Upper lobe of left lung (tissue), 6 donors: ENCODE measurements at places on chromosomes 2 and 18. TPM values are rescaled to one million over a fixed set of nuclear protein-coding genes. Genes with fewer than 3 reads are reported as not detected.

The SDC1 gene
- total RNA-seq: 147 TPM

The CRYBA2 gene
- total RNA-seq: not detected

The CWC22 gene
- 15.3 TPM for total RNA-seq

The CBLN2 gene
- total RNA-seq: not detected

The TBC1D8 gene
- total RNA-seq: 21.0 TPM

The ABHD1 gene
- total RNA-seq: 0.11 TPM

The RALBP1 gene
- total RNA-seq: 55.2 TPM

DNA sequence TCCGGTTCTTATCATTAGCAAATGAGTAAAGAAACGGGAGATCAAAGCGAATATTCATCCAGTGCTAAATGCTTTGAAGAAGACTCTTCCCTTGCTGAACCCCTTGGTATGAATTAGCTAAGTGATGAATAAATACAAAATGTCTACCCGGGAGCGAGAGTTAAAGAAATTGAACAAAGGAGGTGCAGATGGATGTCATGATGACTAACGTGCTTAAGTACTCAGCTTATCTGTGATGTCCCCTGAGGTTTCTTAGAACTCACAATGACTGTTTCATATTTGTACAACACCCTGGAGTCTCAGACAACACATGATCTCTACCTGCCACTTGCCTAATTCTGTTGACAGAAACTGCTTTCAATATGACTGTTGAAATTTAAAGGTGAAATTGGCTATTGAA is 148.5 kb downstream of the TMEM200C start:
- DNase-seq: no peak

DNA sequence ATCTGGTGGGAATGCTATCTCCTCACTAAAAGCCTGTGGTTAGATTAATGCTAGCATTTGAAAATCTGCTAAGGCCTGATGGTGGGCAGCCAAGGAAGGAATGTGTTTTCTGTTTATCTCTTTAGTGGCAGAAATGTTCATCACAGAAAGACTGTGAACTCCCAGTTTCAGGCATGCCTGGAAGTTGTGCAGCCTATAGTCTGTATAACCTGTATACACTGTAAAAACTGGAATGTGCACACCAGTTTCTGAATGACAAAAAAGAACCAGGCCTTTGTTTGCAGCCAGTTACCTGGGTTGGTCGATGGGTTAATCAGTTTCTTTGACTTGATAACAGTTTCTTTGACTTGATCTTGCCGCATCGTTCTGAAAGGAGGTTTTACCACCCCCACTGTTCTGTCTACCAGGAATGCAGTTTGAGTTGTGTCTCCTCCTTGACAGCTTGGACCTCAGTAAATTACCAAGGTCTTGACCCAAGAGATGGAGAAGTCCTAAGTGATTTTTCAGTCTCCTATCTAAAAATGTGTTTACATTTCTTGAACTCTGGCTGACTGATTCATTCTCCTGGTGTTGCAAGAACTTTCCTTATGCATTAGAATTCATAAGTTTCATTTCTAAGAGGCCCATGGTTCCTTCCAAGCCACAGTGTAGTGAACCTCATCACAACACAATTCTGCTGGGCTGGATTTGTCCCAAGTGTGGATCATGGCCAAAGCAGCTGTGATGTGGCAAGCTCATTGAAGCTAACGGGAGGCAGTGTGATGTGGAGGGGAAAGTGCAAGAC is 62.2 kb downstream of the KIAA2012 start:
- DNase-seq: no peak

DNA sequence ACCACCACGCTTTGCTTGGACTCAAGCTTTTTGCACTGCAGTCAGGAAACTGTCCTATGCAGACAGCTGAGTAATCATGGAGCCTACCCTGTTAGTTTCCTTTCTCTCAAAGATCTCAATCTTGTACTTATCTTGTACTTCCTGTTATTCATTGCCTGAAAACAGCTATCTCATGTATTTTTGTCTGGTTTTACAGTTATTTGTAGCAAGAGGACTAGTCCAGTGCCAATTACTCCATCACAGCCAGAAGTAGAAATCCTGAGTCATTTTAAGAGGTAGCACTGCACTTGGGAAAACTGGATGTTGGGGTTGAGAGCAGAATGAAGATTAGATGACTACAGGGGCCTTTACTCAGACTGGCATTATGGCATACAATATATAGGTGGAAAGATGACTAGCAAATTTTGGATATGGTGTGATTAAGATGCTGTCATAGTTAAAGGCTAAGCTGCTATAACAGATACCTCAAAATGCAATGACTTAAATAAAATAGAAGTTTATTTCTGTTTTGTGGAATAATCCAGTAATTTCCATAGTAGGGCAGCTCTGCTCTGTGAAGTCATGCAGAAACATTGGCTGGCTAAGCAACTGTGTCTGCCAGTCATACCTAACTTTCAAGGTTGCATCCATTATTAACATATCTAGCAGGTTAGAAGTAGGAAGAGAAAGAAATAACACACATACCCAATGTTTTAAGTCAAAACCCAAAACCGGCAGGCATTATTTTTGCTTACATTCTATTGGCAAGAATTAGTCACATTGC is 21.1 kb upstream of the CHMP3 start:
- no peak for DNase-seq

DNA sequence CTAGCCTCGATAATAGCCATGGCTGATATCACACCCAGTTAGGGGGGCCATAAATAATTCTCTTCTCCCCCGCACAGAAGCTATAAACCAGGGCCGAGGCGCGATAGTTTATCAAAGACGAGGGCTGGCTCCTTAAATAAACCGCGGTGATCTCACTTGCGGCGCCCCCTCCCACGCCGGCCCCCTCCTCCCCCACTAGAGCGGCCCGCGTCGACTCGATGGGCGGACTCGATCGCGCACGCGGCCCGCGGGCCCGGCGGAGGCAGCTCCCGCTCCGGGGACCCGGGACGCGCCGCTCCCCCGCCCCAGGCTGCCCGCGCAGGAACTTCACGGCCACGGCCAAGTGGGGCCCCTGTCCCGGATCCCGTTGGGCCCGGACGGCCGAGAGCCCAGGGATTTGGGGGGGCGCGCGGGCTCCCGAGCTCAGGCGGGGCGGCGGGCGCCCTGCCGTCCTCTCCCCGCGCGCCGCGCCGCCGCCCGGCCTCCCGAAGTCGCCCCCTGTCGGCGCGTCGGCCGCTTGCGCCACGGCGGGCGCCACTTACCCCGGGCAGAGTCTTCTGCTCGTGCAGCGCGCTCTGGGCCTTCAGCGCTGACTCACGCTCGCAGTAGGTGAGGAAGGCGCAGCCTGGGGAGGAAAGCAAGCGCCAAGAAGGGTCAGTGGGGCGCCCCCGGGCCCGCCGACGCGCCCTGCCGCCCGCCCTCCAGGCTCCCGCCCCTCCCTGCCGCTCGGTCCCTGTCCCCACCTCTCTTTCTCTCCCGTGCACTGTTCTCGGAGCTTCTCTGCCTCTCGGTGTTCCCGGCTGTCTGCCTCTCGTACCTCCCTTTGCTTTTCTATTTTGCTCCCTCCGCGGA is 80.4 kb downstream of the CELF4 start:
- DNase-seq: peak; percentile 87

DNA sequence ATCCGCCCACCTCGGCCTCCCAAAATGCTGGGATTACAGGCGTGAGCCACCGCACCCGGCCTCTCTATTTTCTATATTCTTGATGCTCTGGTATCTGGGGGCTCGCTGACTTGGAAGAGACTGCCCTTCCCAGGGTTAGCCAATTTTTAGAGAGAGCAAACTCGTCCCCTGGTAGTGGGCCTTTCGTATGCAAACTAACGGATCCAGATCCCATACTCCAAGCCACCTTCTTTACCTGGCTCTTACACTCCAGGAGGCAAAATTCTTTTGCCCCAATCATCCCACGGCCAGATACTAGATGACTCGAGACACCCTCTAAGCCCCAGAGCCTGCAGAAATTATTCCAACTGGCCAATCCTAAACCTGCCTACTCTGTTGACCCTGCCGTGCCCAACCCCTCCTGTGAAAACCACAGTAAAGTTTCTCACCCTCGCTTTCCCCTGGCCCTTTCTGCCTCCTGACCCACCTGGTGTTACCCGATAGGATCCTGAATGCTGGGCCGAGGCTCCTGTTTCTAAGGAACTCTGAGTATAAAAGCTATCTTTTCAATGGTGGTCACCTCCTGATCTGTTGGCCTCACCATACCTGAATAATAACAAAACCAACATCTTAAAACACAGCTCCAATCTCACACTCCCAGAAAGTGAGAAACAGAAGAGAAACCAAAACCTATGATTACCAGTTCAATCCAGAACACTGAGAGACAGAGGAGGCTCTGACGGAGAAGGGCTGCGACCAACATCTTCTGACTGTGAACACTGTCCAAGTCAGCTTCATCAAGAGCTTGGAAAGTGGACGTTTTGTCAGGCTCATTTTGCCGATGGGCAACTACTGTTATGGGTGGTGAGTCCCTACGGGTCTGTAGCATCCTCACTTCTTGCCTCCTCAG is 57.6 kb upstream of the ZNF532 start:
- DNase-seq: no peak

DNA sequence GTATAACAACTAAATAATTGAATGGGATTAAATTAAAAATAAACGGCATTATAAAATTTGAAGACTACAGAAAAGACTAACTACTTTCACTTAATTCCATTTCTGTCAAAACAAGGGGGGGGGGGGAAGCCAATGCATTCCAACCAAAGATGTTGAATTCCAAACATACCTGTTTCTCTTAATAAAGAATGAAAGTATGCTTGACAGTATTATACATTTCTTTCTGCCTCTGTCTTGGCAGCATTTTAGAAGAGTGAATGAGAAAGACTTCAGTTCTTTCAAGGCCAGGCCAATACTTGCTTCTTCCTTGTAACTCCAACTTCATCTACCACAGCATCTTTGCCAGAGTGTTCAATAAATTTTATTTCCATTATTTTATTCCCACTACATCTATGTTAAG is 65.9 kb downstream of the PDE11A start:
- DNase-seq: no peak

GRCh38 chr18:68164909-68165308 is 550.0 kb downstream of the TMX3 start:
- DNase-seq: no peak

DNA sequence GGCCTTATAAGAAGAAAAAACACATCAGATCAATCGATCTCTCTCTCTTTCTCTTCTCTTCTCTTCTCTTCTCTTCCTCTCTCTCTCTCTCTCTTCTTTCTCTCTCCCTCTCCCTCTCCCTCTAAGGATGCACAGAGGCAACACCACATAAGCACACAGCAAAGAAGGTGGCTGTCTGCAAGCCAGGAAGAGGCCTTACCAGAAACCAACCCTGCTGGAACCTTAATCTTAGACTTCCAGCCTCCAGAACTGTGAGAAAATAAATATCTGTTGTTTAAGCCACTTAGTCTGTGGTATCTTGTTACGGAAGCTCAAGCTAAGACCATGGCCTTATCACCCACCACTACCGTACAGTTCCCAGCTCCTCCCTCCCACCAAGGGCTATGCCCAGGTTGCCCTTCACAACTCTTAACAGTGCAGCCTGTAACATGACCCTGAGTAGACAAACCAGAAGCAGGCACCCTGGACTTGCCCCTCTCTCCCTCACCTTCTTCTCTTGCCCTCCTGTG is 25.2 kb upstream of the TMEM237 start:
- no peak for DNase-seq

GRCh38 chr2:67965246-67965645 is 97.6 kb downstream of the C1D start:
- no peak for DNase-seq

- no peak for DNase-seq
Observed at GRCh38 chr2:120291401-120292311, 39.0 kb downstream of the RALB start.

DNA sequence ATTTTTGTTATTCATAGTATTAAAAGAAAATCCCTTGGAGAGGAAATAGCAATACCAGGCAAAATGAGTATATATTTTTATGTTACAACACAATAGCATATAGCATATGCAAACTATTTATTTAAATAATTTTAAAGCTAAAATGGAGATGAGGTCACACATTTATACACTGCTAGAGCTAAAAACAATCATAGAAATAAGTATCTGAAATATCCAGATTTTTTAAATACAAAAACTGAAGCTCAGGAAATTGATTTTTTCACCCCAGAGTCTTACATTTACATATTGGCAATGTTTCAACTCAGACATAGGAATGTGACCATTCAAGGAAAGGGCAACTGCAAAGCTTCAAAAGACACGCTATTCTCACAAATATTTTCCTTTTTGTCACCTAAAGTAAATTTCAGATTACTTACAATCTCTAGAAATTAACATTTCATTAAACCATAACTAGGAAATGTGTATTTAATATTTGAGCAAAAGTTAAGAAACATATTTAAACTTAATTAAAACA is 8.9 kb downstream of the TFPI start:
- no peak for DNase-seq

- peak; percentile 42 for DNase-seq
Observed at GRCh38 chr18:63963615-63964256, 6.1 kb upstream of the SERPINB8 start.

DNA sequence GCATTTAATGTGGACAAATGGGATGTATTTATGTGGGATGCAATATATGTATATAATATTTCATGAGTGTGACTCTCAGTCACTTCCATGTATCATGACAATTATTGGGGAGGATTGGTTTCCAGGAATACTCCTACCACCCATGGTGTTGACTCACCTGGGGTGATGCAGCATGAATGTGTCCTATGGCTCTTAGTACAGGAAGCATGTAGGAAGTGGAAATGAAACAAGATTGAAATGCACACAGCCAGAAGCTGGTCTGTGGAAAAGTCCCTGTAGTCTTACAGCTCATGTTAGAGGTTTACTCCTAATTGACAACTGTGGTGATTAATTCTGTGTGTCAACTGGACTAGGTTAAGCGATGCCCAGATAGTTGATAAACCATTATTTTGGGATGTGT is 89.3 kb upstream of the HAAO start:
- no peak for DNase-seq

DNA sequence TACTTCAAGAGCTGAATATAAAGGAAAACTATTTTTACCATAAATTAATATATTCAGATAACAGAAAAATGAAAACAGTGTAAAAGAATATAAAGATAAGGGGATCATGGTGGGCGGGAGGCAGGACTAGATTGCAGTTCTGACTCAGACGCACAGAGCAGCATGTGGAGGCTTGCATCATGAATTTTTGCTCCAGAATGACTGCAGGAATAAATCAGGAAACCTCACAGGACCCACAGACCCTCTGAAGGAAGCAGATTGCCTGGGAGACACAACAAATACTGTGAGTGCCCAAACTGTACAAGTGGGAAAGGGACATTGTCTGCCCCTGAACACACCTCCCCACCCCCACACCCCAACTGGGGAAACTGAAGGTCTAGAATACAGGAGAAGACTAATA is 19.2 kb upstream of the SIGLEC15 start:
- DNase-seq: no peak

- no peak for DNase-seq
Observed at GRCh38 chr2:214565246-214565645, 154.4 kb downstream of the VWC2L start.

GRCh38 chr18:75261430-75262223 is 51.0 kb downstream of the TSHZ1 start:
- DNase-seq: no peak

DNA sequence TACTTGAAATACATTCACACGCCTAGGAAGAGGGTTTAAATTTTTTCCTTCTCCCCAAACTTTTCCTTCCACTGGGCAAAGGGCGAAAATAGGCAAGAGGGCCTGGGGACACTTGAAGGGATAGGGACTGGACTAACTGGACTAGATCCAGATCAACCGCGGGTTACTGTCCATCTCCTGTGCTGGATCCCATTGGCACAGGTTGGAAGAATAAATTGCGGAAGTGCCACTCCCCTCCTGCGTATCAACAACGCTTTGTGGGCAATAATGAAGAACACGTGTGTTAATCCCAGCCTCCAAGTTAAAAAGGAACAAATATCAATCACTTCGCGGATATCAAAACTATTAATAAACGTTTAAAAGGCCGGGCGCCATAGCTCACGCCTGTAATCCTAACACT is 1.7 kb upstream of the FZD5 start:
- DNase-seq: no peak
